T-cell (primary cell): ENCODE measurements at places on chromosomes 5 and 9. TPM values are rescaled to one million over a fixed set of nuclear protein-coding genes. Genes with fewer than 3 reads are reported as not detected.
A peak's percentile ranks its signal among the peaks of the same experiment; 100 is the strongest.

DNA sequence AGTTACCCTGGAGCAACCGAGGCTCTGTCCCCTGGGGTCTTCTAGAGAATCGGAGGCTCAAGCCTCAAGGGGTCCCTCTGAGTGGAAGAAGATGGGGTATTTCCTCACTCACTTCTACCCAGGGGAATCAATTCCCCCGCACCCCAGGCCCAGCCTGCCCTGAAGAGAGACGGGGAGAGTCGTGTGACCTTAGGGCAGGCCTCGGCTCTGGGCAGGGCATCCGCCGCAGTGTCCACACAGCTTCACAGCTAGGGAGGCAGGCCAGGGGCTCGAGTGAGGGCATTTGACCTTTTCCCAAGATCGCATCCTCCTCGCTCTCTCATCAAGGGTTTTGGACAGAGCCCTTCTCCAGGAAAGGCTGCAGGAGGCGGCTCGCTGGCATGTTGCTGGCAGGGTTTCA lies 57.9 kb upstream of the CNOT6 start:
- no peaks in the 10 kb centered on the region for H3K36me3 ChIP-seq
- H3K27me3 ChIP-seq, result peaks cover 29% of the 10 kb centered on the region
- H3K4me3 ChIP-seq, result no peak overlapping the region
- no peak overlapping the region for H3K27ac ChIP-seq

DNA sequence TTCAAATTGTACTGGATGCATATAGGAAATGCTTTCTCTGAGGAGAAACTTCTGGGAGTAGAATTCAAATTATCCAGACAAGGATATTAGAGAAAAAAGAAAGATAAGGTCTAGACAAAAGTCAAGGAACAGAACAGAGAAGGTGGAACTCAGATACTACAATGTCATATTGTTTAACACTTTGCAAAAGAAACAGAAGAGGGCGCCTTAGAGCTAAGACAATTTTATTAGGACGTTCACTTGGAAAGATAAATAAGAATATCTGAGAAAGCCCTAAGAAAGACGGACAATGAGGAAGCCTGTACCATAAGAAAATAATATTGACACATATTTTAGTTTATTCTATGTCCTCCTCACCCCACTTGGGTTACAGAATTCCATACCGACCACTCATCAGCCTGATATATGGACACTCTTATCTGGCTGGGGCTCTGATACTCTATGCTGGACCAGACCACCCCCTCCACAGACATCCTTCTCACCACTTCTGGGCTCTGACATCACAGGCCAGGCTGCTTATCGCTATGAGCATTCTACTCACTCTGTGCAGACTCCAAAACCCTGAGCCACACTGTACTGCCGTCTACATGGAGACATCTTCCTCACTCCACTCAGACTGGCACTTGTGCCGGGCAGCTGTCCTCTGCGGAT lies 9.1 kb upstream of the AK3 start:
- no peaks in the 10 kb centered on the region for H3K27me3 ChIP-seq
- no peak for DNase-seq
- H3K27ac ChIP-seq, result no peak overlapping the region
- no peaks in the 10 kb centered on the region for H3K4me1 ChIP-seq

DNA sequence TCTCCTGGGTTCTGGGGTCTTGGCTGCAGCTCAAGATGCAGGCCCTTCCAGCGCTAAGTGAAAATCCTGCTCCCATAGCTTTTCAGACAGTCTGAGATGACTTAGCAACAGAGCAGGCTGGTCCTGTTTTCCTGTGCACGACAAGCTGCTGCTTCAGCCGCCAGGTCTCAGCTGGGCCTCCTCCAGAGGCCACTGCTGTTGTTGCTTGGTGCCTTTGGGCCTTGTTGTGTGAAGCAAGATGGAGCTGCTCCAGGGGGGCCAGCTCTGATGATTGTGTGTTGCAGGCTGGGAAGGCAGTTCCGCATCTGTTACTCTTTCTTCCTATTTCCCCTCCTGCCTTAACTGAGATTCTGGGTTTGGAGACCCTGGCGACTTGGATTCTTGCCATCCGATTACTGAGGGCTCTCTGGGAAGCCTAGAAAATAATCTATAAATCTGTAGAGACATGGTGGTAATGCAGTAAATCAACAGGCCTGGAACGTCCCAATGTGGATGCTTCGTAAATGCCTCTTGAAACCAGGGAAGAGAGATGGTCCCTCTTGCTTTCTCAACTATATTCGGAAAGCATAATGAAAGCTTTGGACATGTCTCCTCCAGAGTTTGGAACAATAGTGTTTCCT lies 3.2 kb downstream of the MAP1B start:
- no peak overlapping the region for H3K27ac ChIP-seq
- no peak overlapping the region for H3K4me3 ChIP-seq
- no peaks in the 10 kb centered on the region for H3K36me3 ChIP-seq
- no peaks in the 10 kb centered on the region for H3K4me1 ChIP-seq

DNA sequence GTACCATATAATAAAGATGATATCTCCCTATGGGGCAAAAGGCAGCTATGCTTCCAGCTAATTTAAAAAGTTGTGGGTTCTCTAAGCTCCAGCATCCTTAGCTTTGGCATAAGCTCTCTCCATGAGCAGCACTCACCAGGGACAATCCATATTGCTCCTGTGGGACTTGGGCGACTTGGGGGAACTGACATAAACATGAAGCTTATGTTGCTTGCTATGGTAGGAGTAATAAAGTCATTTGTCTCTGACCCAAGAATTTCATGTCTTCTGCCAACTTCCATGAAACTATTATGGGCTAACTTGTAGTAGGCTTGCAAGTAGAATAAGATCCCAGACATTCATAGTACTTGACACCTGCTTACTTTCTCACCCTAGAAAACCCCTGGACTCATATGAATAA lies 36.2 kb upstream of the TLE4 start:
- H3K4me1 ChIP-seq, result no peaks in the 10 kb centered on the region
- no peak overlapping the region for H3K4me3 ChIP-seq
- H3K27me3 ChIP-seq, result no peaks in the 10 kb centered on the region
- no peak for DNase-seq

GRCh38 chr9:136954270-136955083 lies 2.4 kb downstream of the LCN12 start:
- no peak overlapping the region for H3K27ac ChIP-seq
- H3K36me3 ChIP-seq, result no peaks in the 10 kb centered on the region
- peaks cover 36% of the 10 kb centered on the region for H3K4me1 ChIP-seq
- no peak overlapping the region for H3K4me3 ChIP-seq
- no peak for DNase-seq

Gene ADAMTS12
- not detected for total RNA-seq

Gene MRPL50
- total RNA-seq, result 8.3 TPM

Gene ACOT12
- total RNA-seq, result not detected

DNA sequence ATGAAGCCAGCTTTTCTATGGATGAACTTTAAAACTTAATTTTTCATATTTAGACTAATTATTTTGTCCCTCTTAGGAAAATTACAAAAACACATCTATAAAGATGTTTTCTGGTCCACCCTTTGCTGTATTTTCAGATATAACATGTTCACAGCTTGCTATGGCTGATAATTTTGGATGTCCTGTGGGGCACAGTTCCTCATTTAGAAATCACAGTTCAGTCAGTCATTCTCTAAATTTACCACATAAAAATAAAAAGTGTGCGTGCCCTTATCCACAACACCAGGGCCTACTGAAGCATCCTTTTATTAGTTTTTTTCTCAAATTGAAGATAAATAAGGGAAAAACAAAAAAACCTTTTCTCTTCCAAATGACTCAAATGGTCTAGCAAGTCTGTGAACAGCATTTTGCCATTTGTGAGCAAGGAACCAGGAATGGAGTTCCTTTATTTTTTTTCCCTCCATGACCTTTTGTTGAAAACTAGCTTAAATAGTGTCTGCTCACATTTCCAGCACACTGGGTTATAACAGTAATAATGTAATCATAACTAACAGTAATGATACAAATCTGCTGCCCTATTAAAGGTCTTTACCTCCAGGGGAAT lies 87.1 kb downstream of the CEMIP2 start:
- no peak overlapping the region for H3K4me3 ChIP-seq
- no peak overlapping the region for H3K27ac ChIP-seq
- peaks cover 26% of the 10 kb centered on the region for H3K4me1 ChIP-seq
- DNase-seq, result no peak
- H3K27me3 ChIP-seq, result no peaks in the 10 kb centered on the region

Gene TLE1
- total RNA-seq, result 3.5 TPM

DNA sequence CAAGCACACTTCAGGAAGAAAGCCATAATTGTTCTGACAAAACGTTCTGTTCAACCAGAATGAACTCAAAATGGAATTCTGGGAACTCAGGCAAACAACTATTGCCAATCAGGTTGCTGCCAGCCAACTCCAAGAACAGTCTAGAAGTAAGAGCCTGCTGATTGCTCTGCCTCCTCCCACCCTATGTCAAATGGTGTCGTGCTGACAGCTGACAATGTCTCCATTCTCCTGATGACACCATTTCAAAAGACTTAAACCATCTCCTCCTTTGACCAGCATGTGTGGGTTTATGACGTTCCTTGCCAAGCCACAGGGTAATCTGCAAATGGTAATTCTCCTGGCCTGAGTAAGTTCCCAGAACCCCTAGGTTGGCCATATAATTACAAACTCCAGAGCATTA lies 21.9 kb upstream of the PLIN2 start:
- no peaks in the 10 kb centered on the region for H3K36me3 ChIP-seq
- no peaks in the 10 kb centered on the region for H3K4me1 ChIP-seq
- no peak overlapping the region for H3K4me3 ChIP-seq
- no peaks in the 10 kb centered on the region for H3K27me3 ChIP-seq
- no peak overlapping the region for H3K27ac ChIP-seq

Gene PTGS1
- 0.92 TPM for total RNA-seq

GRCh38 chr9:71626395-71626794 lies 141.9 kb downstream of the CEMIP2 start:
- no peak overlapping the region for H3K4me3 ChIP-seq
- H3K4me1 ChIP-seq, result no peaks in the 10 kb centered on the region
- no peak for DNase-seq
- no peaks in the 10 kb centered on the region for H3K36me3 ChIP-seq

Gene IL9
- total RNA-seq, result not detected

GRCh38 chr5:170345971-170346370 lies 43.2 kb downstream of the KCNMB1 start:
- H3K4me1 ChIP-seq, result no peaks in the 10 kb centered on the region
- no peaks in the 10 kb centered on the region for H3K36me3 ChIP-seq
- no peak overlapping the region for H3K4me3 ChIP-seq
- H3K27ac ChIP-seq, result no peak overlapping the region
- DNase-seq, result no peak

- no peak for DNase-seq
- no peaks in the 10 kb centered on the region for H3K36me3 ChIP-seq
- no peaks in the 10 kb centered on the region for H3K4me1 ChIP-seq
These were observed 25.9 kb downstream of the QRFP start for GRCh38 chr9:130870491-130871381.

- H3K4me3 ChIP-seq, result no peak overlapping the region
- H3K27ac ChIP-seq, result no peak overlapping the region
- no peaks in the 10 kb centered on the region for H3K27me3 ChIP-seq
- H3K36me3 ChIP-seq, result no peaks in the 10 kb centered on the region
- peaks cover 7% of the 10 kb centered on the region for H3K4me1 ChIP-seq
These were observed 6.2 kb upstream of the HAVCR2 start for GRCh38 chr5:157115012-157115411.

Gene TMEM252
- not detected for total RNA-seq

Gene PKN3
- 3.9 TPM for total RNA-seq

Gene ARID3C
- total RNA-seq, result 0.38 TPM

Gene HTR4
- not detected for total RNA-seq

- peak overlapping the region; percentile 98 for H3K27ac ChIP-seq
- DNase-seq, result peak; percentile 72
- peaks cover 48% of the 10 kb centered on the region for H3K4me1 ChIP-seq
- no peaks in the 10 kb centered on the region for H3K36me3 ChIP-seq
These were observed 57.9 kb downstream of the DOCK8 start for GRCh38 chr9:272251-273213.

Gene LPAR1
- total RNA-seq, result 0.41 TPM

- peaks cover 7% of the 10 kb centered on the region for H3K4me1 ChIP-seq
- peaks cover 13% of the 10 kb centered on the region for H3K27me3 ChIP-seq
- H3K27ac ChIP-seq, result no peak overlapping the region
- no peaks in the 10 kb centered on the region for H3K36me3 ChIP-seq
These were observed 216.9 kb downstream of the C9orf50 start for GRCh38 chr9:129403779-129404620.

DNA sequence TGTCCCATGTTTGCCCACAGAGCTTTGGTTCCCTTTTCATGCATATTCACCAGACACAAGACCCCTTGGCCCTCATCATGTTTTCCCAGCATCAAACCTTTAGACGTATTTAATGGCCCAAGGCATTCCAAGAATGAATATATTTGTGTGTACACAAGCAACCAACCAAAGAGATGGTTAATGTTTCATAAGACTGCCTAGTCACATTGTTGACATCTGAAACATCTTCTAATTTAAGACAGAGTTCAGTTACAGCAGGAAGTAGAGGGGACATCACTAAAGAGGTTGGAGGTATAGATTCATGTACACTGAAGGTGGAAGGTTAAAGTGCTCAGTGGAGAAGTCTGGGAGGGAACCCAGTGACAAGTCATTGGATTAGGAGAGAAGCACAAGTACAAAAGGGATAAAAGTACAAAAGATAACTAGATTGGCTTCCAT lies 49.1 kb downstream of the SUSD1 start:
- peaks cover 5% of the 10 kb centered on the region for H3K36me3 ChIP-seq
- no peaks in the 10 kb centered on the region for H3K4me1 ChIP-seq
- H3K4me3 ChIP-seq, result no peak overlapping the region
- H3K27me3 ChIP-seq, result no peaks in the 10 kb centered on the region

DNA sequence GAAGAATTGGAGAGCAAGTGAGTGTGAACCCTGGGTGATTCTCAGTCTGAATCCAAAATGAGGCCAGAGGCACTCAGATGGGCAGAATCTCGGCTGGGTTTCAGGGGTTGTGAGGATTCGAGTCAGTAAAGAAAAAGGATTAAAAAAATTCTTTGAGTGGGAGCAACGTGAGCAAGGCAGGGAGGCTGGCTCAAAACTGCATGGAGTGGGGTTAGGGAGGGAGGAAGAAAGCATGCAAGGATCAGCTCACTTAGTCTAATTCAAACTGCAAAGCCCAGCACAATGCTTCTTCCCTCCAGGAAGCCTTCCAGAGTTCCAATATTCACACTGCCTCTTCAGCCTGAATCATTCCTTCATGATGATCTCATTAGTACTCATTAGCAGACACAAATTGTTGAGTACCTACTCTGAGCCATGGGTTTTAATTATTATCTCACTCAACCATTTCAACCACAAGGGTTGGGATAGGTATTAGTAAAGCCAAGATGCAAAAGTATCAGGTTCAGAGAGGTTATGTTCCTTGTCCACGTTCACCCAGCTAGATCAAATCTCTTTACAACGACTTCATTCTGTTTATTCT lies 95.8 kb downstream of the BRINP1 start:
- no peak for DNase-seq
- no peak overlapping the region for H3K4me3 ChIP-seq
- H3K36me3 ChIP-seq, result no peaks in the 10 kb centered on the region
- H3K4me1 ChIP-seq, result no peaks in the 10 kb centered on the region
- H3K27ac ChIP-seq, result no peak overlapping the region

Gene GABRA6
- total RNA-seq, result not detected

Gene PCDHAC1
- total RNA-seq, result not detected

Gene NR2F1-AS1
- not detected for total RNA-seq

GRCh38 chr9:99037769-99038483 lies 67.0 kb upstream of the TGFBR1 start:
- H3K4me1 ChIP-seq, result peaks cover 22% of the 10 kb centered on the region
- no peak overlapping the region for H3K27ac ChIP-seq
- no peak overlapping the region for H3K4me3 ChIP-seq
- H3K36me3 ChIP-seq, result no peaks in the 10 kb centered on the region

- H3K4me1 ChIP-seq, result no peaks in the 10 kb centered on the region
- DNase-seq, result no peak
- H3K4me3 ChIP-seq, result no peak overlapping the region
- no peak overlapping the region for H3K27ac ChIP-seq
These were observed 62.2 kb upstream of the ADAMTS2 start for GRCh38 chr5:179407191-179408175.

GRCh38 chr5:2334719-2335118 lies 416.8 kb downstream of the IRX2 start:
- no peak overlapping the region for H3K27ac ChIP-seq
- H3K4me1 ChIP-seq, result no peaks in the 10 kb centered on the region
- no peaks in the 10 kb centered on the region for H3K36me3 ChIP-seq
- H3K27me3 ChIP-seq, result peaks cover 16% of the 10 kb centered on the region
